ENCODE measurements at places on chromosomes 6 and 20.

- DNase-seq: no peak
Observed at GRCh38 chr6:141562186-141562811, 570.4 kb upstream of the GJE1 start.

GRCh38 chr20:45925821-45926506, 8.5 kb upstream of the PCIF1 start:
- DNase-seq: no peak

GRCh38 chr6:31676904-31677303, 4.0 kb downstream of the LY6G5C start:
- DNase-seq: no peak

GRCh38 chr6:140083375-140083774, 708.9 kb upstream of the CITED2 start:
- no peak for DNase-seq

DNA sequence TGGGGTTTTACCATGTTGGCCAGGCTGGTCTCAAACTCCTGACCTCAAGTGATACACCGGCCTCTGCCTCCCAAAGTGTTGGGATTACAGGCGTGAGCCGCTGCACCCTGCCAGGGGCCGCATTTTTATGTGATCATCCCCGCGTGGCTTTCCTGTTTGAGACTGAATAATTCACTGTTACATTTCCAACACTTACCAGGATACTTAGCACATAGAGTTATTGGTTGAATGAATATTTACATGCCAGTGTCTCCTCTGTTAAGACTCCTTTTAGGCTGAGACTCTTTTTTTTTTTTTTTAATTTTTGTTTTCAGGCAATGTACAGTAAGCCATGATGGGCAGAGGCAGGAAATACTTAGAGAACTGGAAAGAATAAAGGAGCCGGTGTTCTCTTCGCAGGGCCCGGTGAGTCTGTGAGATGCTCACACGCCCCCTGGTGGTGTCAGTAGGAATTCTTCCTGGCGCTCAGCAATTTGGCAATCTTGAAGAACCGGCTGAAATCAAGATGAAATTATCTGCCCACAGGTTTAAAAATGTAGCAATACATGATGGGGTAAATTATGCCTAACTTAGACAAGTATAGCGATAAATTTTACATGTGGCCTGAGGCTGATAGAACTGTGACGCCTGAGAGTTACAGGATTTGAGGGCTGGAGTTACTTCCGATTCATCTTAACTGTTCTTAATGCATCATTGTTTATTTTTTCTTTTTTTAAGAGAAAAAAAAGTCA, 7.6 kb upstream of the RNF114 start:
- no peak for DNase-seq

DNA sequence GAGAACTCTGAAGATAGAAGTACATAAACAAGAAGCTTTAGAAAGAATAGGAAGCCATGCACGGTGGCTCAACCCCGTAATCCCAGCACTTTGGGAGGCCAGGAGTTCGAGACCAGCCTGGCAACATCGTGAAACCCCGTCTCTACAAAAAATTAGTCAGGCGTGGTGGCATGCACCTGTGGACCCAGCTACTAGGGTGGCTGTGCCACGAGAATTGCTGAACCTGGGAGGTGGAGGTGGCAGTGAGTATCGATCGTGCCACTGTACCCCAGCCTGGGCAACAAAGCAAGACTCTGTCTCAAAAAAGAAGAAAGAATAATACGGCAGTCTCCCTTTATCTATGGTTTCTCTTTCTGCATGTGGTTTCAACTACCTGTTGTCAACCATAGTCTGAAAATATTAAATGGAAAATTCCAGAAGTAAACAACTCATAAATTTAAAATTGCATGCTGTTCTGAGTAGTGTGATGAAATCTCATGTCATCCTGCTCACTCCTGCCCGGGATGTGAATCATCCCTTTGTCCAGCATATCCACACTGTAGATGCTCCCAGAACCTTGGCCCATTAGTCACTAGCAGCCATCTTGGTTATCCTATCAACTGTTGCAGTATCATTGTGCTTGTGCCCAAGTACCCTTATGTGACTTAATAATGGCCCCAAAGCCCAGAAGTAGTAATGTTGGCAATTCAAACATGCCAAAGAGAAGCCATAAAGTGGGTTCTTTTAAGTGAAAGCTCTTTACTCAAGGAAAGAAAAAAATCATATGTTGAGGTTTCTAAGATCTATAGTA, 22.1 kb downstream of the DEK start:
- DNase-seq: no peak

GRCh38 chr6:136067731-136068341, 182.3 kb downstream of the MTFR2 start:
- DNase-seq: no peak

DNA sequence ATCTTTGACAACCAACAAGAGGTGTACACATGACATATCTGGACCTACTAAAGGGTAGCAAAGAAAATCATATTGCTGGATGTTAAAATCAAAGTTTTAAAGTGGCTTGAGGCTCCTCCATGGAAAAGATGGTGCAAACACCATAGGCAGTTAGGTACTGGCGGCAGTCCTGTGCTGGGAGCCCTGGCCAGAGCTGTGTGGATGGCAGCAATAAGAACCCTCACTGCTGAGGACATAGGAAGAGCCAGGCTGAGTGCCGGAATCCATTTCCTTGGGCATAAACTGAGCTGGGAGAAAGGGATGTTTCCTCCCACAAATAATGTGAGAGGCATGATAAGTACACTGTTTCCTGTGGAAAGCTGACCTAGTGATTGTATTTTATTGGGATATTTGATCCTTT, 89.9 kb downstream of the ARID1B start:
- DNase-seq: no peak

GRCh38 chr20:13166437-13166836, 54.6 kb upstream of the ISM1 start:
- DNase-seq: no peak

DNA sequence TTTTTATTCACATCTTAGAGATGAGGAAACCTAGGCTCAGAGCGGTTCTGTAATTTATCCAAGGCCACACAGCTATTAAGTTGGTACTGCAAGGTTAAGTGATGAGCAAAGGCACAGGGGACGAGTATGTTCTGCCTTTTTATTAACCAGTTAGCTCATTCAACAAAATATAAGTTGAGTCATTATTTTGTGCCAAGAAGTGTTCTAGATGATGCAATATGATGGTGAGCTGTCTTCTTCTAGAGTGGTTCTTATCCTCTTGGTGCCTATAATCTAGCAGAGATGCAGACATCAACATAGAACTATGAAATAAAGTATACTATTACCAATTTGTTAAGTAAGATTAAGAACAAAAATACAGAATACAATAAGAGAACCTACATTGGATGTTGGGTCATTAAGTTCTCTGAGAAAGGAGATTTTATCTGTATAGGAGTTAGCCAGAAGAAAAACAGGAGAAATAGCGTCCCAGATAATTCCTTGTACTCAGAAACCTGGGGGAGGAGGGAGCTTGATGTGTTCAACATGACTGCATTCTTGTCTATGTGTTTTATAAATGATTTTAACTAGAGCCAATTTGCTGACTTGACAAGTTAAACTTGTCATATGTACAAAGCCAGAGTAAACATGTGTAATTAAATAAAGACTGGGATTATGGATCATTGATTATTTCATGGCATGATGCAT, 122.3 kb downstream of the TBXT start:
- no peak for DNase-seq

DNA sequence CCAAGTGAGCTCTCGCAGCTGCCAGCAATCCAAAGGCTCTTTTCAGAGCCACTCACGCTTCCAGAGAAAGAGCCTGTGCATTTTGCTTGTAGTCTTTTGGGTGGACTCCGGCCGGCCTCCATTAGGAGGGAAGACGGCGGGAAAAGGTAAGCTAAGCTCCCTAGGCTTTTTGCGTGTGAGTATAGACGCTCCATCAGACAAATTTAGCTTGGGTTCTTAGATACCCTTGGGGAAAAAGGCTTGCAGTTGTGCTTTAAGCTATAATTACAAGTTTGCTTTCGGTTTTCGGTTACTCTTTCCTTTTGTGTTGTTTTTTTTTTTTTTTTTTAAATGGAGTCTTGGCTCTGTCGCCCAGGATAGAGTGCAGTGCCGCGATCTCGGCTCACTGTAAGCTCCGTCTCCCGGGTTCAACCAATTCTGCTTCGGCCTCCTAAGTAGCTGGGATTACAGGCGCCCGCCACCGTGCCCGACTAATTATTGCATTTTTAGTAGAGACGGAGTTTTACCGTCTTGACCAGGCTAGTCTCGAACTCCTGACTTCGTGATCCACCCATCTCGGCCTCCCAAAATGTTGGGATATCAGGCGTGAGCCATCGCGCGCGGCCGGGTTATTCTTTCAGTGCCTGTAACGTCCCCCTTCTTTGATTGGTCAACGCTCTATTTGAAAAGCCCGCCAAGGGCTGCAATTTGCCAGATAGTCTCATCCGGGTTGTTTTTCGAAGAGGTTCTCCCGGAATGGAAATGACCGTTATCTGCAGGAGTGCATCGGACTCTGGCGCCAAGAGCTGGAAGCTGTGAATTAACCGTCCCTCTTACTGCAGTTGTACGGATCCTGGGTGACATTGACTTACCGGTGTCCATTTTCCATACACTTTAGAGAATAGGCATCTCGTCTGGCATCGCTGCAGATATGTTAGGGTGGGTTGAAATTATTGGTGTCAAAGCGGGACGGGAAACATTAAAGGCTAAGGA, 18.1 kb downstream of the OR2B2 start:
- peak; percentile 93 for DNase-seq

- no peak for DNase-seq
Observed at GRCh38 chr6:42251911-42252637, 34.4 kb upstream of the MRPS10 start.

DNA sequence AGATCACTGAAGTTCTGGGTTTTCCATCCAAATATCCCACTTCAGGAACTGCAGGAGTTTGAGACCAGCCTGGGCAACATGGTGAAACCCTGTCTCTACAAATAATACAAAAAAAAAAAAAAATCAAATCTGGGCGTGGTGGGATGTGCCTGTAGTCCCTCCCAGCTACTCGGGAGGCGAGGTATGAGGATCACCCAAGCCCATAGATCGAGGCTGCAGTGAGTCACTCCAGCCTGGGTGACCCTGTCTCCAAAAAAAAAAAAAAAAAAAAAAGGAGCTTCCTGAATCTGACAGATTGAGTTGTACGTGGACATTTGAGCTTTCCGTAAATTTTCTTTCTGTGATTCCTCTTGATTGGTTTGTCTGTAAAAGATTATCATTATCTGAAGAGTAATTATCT, 55.6 kb downstream of the TULP4 start:
- DNase-seq: no peak

DNA sequence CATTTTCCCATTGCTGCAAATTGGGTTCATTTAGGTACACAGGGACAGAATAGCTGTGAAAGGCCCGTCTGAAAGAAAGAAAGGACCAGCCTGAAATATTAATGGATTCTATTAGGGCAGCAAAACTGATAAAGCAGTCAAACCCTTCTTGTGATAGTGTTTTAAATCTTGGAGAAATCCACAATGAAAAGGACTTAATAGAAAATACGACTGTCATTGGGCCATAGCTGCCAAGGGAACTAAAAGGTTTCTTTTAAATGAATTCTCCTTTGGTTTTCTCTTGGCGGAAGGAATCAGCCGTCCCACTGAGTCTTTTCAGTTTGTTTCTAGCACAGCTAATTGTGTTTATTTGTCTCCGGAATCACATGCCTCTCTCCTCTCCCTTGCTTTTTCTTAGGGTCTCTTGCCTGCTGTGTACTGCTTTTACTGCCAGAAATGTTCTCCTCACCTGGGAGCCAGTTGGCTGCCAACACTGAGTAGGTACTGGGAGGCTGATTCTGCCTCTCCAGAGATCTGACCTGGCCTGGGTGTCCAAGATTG, 11.3 kb downstream of the PAQR8 start:
- DNase-seq: no peak

- no peak for DNase-seq
Observed at GRCh38 chr20:9480066-9480465, 34.3 kb upstream of the LAMP5 start.

DNA sequence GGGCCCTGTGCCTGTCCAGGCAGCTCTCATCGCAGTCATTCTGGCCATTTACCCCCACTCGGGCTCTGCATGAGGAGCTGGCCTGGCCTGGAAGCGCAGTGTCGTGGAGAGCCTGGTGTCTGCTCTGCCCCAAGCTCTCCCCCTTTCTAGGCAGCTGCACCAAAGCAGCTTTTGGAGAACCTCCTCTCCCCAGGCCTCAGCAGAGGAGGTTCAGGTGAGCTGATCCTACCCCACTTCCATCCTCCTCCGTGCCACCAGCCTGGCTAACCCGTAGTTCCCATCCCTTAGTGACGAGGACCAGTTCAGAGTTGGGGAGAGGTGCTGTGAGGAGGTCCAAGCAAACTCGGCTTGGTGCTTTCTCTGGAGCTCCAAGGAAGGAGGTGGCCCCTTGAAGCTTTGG, 30.5 kb upstream of the PHACTR3 start:
- no peak for DNase-seq

GRCh38 chr6:57104336-57104735, 14.3 kb downstream of the ZNF451 start:
- no peak for DNase-seq

DNA sequence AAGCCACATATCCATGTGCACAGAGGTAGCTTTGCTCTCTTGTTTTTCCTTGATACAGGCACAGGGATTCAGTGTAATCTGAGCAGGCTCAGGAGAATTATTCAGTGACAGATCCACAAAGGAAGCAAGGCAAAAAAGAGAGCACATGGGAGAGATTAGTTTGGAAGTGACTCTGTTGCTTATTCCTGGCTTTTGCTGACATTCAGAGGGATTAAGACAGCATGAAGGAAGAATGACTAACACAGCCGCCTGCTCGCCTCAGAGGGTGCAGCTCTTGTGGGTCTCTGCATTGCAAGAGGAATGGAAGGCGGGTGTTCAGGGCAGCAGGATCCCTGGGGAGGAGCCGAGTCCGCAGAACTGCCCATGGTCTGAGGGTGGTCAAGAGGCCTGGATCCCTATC, 203.4 kb upstream of the KCNQ5 start:
- no peak for DNase-seq

GRCh38 chr6:54981647-54982046, 135.1 kb downstream of the FAM83B start:
- DNase-seq: no peak

DNA sequence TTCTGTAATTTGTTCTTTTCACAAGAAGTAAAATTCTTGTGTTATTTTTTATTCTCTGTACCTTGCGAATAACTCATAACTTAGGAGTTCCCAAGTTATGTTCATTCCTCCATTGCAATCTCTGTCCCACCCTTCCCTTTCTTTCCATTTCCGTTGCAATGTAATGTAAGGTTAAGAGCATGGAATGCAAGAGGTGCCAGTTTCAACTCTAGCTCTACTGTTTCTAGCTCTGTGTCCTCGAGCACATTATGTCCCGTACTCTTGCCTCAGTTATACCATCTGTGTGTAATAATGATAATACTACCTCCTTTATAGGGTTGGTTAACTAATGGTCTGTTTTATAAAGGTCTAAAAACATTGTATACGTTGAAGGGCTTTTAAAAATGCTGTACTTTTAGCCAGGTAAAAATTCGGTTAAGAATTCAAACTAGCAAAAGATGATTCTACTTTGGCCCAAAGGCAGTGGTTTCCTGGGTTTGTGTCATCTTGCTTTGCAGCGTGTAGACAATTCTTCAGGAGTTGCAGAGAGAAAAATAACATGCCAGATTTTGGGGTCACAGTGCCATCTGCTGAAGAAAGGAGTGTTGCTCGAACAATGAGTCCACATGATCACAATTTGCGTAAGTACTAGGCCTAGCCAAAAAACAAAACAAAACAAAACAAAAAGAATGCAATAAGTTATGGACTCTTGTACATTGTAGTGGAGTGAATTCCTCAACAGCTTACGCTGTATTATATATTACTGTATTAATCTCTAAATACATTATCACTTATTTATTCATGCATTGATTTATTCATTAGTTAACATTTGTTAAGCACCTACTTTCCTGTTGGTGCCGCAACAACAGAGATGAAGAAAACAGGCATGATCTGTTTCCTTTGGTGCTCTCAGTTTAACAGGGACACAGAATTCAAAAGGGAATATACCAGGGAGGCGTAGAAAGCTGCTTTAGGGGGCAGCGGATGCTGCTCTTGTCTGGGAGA, 10.0 kb upstream of the PFDN4 start:
- no peak for DNase-seq

Data from right renal cortex interstitium (tissue), 3 donors.